ENCODE measurements at places on chromosomes 12 and 14.

DNA sequence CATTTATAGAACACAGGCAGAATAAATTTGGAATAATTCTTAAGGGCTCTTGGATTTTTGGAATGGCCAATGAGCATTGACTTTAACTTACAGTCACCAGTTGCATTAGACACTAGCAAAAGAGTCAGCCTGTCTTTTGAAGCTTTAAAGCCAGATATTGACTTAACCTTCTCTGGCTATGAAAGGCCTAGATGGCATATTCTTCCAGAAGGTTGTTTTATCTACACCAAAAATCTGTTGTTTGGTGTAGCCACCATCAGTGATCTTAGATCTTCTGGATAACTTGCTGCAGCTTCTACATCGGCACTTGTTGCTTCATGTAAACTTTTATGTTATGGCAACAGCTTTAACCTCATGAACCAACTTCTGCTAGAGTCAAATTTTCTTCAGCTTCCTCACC is 10.4 kb downstream of the PCNX1 start:
- DNase-seq: no peak

DNA sequence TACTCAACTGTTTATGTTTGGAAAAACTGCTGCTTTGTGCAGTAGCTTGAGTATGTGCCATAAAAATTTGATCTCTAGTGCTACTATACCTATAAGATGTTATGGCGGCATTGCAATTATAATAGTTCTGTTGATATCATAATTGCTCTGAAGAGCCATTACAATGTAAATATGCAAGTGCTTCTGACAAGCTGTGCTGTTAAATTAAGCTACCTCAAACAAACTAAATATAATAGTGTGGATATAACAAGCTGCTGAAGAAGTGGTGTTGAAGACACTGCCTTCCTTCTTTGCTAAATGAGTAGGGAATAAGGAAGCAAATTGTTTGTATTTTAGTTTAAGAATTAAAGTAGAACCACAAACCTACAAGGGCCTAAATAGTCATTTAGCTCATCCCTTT is 301.0 kb upstream of the MIS18BP1 start:
- DNase-seq: no peak

DNA sequence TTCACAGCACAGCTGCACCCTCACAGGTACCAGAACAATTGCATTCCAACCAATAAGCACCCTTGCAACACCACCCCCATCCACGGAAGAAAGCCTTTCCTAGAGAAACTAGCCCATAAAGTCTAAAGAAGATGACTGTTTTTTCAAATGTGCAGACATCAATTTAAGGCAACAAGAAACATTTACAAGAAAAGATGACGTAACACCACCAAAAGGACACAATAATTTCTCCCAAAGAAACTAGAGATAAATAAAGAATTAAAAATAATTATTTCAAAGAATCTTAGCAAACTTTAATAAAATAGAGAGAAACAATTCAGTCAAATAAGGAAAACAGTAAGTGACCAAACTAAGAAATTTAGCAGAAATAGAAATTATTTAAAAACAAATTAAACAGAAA is 352.3 kb upstream of the ATXN7L3B start:
- no peak for DNase-seq

GRCh38 chr12:125110641-125111360 is 45.6 kb downstream of the AACS start:
- DNase-seq: no peak

- DNase-seq: no peak
These were observed 187.6 kb downstream of the RMST start for GRCh38 chr12:97650242-97650641.

- no peak for DNase-seq
These were observed 54.0 kb downstream of the SLC38A1 start for GRCh38 chr12:46214668-46215436.

- no peak for DNase-seq
These were observed 155.4 kb downstream of the TMX1 start for GRCh38 chr14:51395361-51395849.

- no peak for DNase-seq
These were observed 29.3 kb downstream of the YLPM1 start for GRCh38 chr14:74792249-74793039.

DNA sequence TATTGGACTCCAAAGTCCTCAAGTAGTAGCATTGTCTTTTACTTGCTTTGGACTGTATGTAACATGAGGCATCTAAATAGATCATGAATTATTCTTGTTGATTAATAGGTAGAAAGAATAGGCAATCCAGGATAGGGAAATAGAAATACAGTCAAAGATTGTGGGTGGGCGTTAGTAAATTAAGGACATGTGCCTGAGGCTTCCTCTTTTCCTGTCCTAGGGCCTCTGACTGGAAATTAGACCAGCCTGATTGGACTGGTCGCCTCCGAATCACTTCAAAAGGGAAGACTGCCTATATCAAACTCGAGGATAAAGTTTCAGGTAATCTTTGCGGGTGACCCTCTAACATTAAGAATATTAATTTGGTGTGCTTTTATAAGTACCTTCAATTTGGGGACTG is 7.6 kb downstream of the NECAP1 start:
- DNase-seq: no peak

DNA sequence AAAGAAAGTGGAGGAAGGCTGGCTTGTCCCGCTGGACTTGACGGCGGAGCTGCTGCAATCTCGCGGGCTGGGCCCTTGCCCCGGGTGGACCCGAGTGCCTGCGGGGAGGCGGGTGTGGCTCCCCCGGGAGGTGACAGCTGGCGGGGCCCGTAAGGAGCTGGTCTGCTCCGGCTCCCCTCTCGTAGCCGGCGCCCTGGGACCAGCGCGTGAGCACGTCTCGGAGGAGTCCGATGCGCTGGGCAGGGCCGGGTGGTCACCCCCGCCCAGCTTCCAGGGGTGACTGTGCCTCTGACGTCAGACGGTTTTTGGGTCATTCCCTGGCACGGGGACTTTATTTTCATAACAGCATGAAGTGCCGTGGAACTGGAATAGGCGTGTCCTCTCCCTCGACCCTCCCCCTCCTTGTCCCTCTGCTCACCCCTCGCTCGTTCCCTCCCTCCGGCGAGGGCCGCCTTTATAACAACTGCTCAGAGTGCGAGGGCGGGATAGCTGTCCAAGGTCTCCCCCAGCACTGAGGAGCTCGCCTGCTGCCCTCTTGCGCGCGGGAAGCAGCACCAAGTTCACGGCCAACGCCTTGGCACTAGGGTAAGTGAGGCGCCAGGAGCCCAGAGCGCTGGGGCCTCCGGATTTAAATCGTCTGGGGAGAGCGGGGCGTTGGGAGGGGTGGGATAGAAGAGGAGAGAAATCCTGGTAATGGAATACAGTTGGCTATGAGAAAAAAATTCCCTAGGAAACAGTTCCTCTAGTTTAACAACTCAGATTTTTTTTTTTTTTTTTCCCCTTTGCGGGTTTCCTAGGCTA is at the start of gene GPRC5A:
TSS of gene GPRC5A (plus strand) at position 483 of the 801 bp plus-strand sequence. CDS start 16,688 bp downstream, outside the sequence.
- DNase-seq: no peak

GRCh38 chr12:5452569-5452968 is 20.7 kb downstream of the NTF3 start:
- no peak for DNase-seq

DNA sequence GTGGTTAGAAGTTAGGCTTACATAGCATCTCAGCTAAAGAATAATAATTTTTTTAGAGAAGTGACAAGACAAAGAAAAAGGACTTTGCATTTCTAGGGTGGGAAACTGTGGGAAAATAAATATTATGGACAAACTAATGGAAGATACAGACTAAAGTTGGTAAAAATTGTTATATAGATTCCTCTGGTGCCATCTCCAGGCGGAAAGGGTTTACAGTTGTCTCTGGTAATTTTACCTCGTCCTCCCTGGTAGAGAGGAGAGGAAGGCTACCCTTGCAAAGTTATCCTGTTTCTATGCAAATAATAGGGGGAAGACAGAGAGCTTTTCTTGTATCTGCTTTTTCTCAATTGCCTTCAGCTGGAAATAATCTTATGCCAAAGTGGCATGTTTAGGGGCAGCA is 5.2 kb downstream of the OR11G2 start:
- no peak for DNase-seq

DNA sequence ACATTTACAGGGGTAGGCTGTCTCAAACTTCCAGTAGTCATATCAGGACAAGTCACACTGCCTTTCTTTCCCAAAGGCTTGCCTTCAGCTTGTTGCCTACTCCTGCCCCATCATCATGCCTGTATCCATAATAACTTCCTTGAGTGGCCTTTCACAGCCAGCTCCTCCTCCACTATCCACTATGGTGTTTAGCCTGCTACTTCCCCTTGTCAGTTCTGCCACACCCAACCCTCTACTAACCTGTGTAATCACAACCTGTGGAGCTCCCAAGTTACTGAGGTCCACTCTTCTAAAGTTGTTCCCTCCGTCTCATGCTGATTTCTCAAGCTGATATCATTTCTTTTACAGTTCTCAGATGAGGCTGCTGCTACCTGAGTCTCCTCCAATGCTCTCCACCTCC is 159.9 kb downstream of the BMP4 start:
- DNase-seq: no peak

- DNase-seq: no peak
These were observed 187.6 kb upstream of the C14orf180 start for GRCh38 chr14:104392001-104392395.

DNA sequence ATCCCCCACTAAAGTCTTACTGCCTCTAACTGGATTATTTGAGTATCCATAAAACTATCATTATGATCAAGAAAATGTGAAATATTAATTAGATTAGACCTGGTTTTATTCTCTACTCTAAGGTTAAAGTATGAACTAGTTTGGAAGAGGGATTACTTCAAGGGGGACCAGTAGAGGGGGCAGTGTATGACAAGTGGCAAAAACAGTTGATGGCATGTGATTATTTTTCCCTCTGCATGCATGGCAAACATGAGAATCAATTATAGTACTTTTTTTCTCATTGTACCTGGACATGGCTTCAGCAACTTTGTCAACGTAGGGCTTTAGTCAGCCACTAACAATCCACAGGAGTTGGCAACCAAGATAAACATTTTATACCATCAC is 145.0 kb upstream of the SLC38A2 start:
- no peak for DNase-seq

DNA sequence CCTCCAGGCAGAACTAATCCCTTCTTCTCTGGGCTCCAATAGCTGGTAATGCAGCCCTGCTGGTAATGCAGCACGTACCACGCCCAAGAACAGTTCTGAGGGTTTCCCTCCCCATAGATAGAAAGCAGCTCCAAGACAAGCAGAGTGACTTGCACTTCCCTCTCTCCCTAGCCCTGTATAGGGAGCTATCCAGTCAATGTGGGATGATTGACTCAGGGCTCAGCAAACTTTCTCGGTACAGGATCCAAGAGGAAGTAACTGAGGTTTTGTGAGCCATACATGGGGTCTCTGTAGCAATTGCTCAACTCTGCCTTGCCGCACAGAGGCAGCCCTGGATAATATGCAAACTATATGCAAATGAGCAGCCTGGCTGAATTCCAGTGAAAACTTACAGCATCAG is 15.5 kb upstream of the FKBP4 start:
- no peak for DNase-seq

DNA sequence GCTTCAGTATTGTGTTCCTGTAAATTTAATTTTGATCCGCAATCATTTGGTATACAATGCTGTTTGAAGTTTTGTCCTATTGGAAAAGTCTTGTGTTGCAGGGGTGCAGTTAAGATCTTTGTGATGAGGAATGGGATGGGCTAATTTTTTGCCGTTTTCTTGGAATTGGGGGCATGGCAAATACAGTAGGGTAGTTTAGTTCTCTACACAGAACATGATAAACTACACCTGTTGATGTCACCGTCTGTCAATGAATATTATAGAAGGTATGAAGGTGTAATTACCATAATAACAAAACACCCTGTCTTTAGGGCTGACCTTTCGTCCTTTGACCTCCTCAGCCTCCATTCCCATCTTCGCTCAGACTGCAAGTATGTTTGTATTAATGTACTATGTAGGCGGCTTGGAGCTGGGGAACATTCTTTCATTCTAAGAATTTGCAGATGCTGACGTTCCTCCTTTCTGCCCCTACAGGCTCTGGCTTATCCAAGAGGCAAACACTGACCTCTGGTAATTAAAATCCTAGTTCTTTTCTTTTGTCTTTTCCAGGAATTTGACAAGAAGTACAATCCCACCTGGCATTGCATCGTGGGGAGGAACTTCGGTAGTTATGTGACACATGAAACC is 1.7 kb downstream of the DYNLL1 start:
- DNase-seq: no peak

DNA sequence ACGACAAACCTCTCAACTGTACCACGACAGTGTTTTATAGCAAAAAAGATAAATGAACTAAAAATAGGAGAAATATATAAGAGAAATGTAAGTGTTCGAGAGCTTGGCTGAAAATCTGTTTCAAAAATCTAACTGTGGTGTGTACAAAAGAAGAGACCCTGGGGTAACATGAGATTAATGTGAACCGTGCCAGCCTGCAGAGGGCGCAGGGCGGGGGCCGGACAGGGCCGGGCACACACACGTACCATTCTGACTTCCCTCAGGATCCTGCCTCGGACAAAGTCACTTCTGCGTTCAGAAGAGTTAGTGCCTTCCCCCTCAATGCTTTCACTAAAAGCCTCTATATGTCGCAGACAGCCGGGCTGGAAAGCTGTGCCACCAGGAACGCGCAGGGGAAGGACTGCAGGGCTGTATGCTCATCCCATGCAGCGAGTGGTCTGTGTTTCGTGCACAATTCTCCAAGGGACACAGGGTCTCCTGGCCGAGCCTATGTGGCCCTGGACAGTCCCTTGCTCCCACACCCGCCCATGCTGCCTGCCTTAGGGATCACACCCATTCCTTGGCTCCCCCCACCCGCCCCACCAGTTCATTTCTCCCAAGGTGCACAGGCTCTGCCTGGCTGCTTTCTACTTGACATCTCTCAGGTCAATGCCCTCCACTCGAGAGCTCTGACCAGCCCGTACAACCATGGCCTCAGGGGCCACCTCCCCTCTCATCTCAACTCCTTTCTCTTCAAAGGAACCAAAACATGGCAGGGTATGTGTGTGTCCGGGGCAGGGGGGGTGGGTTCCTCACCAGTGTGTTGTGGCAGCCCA is 8.5 kb downstream of the CDCA4 start:
- DNase-seq: no peak

GRCh38 chr14:74942608-74943007 is 12.8 kb downstream of the PGF start:
- DNase-seq: no peak

GRCh38 chr14:65413739-65414045 is 1.2 kb downstream of the FUT8 start:
- no peak for DNase-seq

DNA sequence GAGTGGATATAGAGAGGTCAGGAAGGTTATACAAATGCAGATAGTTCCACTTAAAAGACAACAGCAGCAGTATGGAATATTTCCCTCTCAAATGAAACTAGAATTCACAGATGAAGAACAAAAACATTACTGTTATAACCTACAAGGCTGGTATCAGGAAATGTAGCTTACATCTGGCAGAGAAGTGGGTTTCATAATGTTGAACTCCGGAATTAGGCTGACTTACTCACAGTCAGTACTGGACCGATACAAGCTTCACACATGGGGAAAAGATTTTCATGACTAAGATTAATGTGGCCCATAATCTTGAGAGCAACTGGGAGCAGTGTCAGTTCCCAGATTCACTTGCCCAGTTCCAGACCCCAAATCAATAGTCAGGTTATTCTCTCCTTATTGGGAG is 353.9 kb downstream of the DUSP6 start:
- DNase-seq: no peak

DNA sequence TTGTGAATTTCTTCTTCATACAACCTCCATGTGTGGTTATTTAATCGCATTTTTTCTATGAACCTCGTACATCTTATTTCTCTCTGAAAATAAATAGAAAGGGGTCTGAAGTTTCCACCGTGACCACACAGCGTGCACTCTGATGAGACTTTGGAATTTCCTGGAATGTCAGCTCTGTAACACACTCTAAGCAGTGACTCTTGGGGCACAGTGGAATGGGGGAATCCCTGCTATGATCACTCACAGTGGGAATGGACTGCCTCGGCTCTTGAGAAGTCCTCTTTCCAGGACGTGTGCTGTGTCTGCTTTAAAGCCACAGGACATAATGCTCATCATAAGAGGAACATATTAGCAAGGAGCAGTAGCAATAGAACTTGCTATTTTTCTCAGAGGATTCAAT is 416.2 kb downstream of the EGLN3 start:
- DNase-seq: no peak
